GM04504 (cell line): ENCODE measurements at places on chromosomes 16 and 17.

DNA sequence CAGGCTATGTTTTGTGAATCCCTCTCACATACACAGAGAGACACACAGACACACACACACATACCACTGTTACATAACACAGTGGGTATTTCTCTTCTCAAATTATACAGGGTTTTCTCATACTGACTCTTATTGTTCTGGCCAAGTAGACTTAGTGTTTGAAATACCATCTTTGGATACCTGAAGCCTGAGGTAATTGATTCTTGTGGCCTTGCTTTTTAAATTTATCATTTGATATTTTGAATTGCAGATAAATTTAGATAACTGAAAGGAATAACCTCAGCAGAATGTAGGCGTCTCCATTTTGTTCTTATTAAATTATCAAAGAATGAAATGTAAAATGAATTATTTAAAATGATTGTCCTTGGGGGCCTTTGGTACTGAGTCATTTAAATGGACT, 223.8 kb downstream of the LGALS9B start:
- no peak for DNase-seq

DNA sequence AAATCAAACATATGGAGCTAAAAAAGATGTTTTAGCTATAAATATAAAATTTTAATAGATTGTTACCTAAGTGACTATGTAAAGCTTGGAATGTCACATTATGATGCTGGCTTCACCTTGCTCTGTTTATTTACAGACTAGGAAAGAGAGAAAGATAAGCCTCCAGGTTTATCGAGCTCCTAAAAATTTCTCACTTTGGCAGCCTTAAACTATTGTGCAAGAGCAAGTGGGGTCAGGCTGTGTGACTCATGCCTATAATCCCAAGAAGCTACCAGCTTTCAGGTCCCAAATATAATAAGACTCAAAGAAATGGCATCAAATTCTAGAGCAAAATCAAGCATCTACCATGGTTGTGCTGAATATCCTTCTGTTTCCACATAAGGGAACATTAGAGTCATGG, 34.3 kb upstream of the PRSS54 start:
- DNase-seq = no peak

DNA sequence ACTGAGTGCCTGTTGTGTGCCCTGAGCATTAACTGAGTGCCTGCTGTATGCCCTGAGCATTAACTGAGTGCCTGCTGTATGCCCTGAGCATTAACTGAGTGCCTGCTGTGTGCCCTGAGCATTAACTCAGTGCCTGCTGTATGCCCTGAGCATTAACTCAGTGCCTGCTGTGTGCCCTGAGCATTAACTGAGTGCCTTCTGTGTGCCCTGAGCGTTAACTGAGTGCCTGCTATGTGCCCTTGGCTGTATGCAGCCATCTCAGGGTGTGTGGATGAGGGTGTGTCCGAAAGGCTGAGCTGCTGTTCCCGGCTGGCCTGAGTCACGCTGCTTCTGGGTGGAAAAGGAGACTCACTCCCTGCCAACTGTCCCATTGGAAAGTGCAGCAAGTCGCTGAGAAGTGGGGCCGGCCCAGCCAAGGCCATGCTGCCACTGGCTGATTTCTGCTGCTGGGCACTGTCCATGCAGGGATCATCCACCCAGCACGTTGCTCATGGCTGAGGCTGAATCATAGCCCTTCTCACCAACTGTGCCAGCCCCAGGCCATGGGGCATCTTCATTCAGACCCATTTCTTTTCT, 113.8 kb downstream of the OR1D5 start:
- peak; percentile 37 for DNase-seq

DNA sequence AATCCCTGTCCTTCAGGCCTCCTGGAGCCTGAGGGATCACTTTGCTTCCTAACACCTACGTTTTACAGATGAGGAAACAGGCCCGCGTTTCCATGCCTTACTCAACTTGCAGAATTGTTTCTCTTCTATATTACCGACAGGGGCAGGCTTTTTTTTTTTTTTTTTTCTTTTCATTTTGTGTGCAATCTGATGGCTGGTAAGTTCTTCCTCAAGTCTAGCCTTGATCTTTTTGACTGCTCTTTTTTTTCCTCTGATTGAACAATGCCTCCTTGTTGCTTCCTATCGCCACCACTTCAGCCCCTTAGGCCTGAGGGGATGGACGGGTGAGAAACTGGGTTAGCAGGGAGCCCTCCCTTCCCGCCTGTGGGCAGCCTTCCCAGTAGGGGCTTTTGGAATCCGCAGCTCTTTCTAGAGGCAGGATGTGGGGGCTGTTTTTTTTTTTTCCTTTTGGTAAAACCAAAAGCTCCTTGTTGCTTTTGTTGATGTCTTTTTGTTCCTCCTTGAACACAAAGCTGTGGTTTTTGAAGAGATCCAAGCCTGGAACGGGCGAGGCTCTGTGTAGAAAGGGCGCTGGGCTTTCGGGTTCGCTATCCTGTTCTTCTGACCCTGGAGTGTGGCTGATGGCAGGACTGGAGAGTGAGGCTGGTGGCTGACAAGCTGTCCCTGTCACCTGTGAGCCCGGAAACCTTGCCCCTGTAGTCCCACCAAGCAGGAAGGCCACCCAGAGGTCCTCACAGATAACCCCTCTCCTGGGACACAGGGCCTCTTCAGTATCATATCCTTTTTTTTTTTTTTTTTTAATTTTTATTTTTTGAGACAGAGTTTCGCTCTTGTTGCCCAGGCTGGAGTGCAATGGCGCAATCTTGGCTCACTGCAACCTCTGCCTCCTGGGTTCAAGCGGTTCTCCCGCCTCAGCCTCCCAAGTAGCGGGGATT, 14.0 kb downstream of the LASP1 start:
- no peak for DNase-seq

- peak; percentile 83 for DNase-seq
Observed at GRCh38 chr16:66926961-66927436, 1.7 kb upstream of the RRAD start.
